HAP-1 (cell line): ENCODE measurements at places on chromosomes 11 and 22.

DNA sequence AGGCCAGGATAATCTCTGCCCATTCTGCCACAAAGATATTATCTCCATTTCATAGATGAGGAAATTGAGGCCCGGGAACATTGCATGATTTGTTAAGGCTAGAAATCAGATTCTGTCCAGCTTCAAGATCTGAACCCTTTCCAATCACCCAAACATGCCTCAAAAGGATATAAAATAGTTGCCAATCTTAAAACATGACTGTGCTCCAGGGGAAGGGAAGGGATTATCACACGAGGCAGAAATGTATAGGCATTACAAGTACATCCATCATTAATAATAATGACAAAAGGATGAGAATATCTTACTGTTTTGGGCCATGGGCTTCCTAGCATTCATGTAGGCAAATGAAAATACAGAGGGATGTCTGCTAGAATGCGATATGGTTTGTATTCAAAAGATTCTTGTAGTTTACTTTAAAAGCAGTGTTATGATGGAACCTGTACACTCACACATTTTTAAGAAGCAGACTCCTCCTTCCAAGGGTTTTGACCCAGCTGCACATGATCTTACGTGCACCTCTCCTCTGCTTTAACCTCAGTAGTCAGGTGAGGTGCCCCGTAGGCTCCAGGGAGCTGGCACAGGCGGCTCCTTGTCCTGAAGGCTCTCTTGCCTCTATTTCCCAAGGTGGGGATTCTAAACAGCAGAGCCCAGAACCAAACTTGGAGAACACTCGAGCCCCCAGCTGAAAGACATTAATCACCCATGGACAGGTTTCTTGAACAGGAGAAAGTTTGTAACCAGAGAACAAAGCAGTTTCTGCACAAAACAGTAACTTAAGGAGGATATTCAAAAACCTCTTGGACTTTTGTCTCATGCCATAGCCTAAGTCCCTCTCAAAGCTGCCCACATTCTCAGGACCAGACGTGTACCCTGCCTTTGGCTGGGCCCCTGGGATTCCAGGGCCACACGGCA lies 36.0 kb downstream of the PARVA start:
- no peak for DNase-seq

- no peak for DNase-seq
Observed at GRCh38 chr22:23149743-23150238, 4.5 kb downstream of the RAB36 start.

- DNase-seq: no peak
Observed at GRCh38 chr11:107695446-107695845, 16.4 kb downstream of the SLN start.

- no peak for DNase-seq
Observed at GRCh38 chr11:10064828-10065227, 229.2 kb downstream of the SBF2 start.

DNA sequence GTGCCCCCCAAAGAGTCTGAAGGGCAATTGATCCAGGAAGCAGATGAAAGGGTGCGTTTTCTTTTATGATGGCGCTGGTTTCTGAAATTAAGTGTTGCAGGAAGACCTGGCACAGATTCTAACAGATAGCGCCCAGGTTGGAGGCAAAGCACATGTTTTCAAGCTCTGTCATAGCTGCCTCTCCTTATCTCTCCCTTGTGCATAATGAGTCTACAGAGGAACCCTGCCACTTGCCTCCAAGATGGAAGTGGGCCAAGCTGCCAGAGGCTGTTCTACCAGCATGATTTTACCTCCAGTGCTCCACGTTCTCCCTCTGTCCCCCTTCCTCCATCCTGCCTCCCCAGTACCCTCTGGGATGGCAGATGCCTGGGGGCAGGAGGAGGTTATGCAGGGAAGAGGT lies 30.0 kb upstream of the TLCD5 start:
- no peak for DNase-seq

DNA sequence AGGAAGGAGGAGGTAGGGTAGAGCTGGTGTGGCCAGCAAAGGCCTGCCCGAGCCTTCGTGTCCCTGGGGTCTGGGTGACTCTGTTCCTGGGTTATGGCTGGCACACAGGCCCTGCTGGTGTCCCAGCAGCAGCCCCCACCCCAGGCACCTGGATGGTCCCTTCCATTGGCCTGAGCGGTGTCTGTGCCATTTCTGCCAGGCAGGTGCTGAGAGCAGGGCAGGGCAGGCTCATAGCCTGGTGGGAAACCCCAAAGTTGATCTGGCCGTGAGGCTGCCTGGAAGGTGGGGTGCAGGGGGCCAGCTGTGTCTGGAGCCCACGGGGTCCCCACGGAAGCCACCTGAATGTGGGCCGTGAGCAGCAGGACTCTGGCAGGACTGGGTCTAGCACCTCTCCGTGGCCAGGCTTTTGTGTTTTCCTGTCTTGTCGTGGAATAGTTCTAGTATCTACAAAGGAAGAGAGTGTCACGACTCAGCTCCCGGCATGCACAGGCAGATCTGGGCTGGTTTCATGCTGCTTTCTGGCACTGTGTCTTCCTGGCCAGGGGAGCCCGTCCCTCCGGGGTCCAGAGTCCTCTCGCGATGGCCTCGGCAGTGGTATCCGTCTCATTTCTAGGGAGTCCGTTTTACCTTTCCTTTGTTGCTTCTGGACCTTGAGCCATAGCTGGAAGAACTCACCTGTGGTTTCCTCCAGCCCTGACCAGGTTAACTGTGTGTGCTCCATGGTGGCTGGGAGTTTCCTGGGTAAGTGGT lies 83.7 kb downstream of the KCNQ1 start:
- DNase-seq: no peak

GRCh38 chr11:28794405-28794804 lies 686.2 kb downstream of the METTL15 start:
- no peak for DNase-seq

DNA sequence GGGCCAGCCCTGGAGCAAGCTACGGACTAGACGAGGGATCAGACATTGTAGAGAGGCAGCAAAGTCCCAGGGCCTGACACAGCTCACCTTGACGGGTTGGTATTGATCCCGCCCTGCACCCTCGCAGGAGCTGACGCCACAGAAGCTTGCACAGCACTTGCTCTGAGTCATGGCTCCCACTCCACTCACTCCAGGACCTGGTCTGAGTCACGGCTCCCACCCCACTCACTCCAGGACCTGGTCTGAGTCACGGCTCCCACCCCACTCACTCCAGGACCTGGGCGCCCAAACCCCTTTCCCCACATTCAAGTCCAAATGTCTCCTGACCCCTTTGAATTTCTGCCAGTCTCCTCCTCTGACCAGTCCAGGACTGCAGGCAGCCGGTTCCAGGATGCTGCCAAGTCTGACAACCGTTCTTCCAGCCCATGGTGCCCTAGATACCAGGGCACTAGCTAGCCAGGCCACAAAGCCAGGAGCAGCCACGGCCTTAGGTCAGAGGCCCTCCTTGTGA lies 6.0 kb upstream of the PNPLA5 start:
- DNase-seq: no peak
